Activated CD8-positive, alpha-beta T cell treated with anti-CD3 and anti-CD28 coated beads for 36 hours (primary cell): ENCODE measurements at places on chromosomes 7 and 10. TPM values are rescaled to one million over a fixed set of nuclear protein-coding genes. Genes with fewer than 3 reads are reported as not detected.

Gene NRF1
- 23.3 TPM for total RNA-seq

Gene ZNF33A
- total RNA-seq, result 27.1 TPM

Gene CTAGE6
- total RNA-seq, result 1.7 TPM

Gene SGCE
- not detected for total RNA-seq

Gene RADIL
- 0.77 TPM for total RNA-seq

Gene MAPK8
- total RNA-seq, result 41.1 TPM

Gene PNLIPRP1
- not detected for total RNA-seq

Gene SDK1
- total RNA-seq, result 0.78 TPM

Gene SORBS1
- total RNA-seq, result 0.13 TPM

Gene ADRB1
- 0.27 TPM for total RNA-seq

GRCh38 chr10:47288916-47289495 is 11.0 kb upstream of the GDF10 start:
- H3K4me3 ChIP-seq, result no peak overlapping the region
- H3K27ac ChIP-seq, result no peak overlapping the region
- peaks cover 25% of the 10 kb centered on the region for H3K4me1 ChIP-seq
- no peak for DNase-seq
- no peaks in the 10 kb centered on the region for H3K27me3 ChIP-seq

DNA sequence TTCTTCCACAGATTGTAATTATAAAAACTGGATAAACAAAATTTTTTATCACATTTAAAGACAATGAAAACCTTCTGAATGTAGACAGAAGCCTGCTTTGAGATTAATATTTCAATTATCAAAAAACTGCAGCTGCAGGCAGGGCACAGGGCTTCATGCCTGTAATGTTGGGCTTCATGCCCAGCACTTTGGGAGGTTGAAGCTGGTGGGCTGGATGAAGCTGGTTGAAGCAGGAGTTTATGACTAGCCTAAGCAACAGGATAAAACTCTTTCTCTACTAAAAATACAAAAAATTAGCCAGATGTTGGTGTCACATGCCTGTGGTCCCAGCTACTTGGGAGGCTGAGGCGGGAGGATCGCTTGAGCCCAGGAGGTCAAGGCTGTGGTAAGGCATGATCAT is 41.2 kb downstream of the PDZD8 start:
- no peaks in the 10 kb centered on the region for H3K27me3 ChIP-seq
- no peak for DNase-seq
- no peak overlapping the region for H3K27ac ChIP-seq
- H3K4me3 ChIP-seq, result no peak overlapping the region

GRCh38 chr10:9510626-9511025 is 1456.1 kb downstream of the GATA3 start:
- no peak overlapping the region for H3K27ac ChIP-seq
- H3K4me1 ChIP-seq, result no peaks in the 10 kb centered on the region
- no peak overlapping the region for H3K4me3 ChIP-seq
- no peaks in the 10 kb centered on the region for H3K27me3 ChIP-seq

- no peak overlapping the region for H3K4me3 ChIP-seq
- no peaks in the 10 kb centered on the region for H3K4me1 ChIP-seq
- H3K27me3 ChIP-seq, result no peaks in the 10 kb centered on the region
- H3K27ac ChIP-seq, result no peak overlapping the region
- no peaks in the 10 kb centered on the region for H3K36me3 ChIP-seq
- no peak for DNase-seq
Observed at GRCh38 chr7:82805527-82805960, 357.1 kb downstream of the PCLO start.

GRCh38 chr7:2617325-2617905 is 14.4 kb upstream of the TTYH3 start:
- H3K27me3 ChIP-seq, result no peaks in the 10 kb centered on the region
- no peak for DNase-seq
- no peaks in the 10 kb centered on the region for H3K36me3 ChIP-seq
- H3K27ac ChIP-seq, result no peak overlapping the region
- no peaks in the 10 kb centered on the region for H3K4me1 ChIP-seq

DNA sequence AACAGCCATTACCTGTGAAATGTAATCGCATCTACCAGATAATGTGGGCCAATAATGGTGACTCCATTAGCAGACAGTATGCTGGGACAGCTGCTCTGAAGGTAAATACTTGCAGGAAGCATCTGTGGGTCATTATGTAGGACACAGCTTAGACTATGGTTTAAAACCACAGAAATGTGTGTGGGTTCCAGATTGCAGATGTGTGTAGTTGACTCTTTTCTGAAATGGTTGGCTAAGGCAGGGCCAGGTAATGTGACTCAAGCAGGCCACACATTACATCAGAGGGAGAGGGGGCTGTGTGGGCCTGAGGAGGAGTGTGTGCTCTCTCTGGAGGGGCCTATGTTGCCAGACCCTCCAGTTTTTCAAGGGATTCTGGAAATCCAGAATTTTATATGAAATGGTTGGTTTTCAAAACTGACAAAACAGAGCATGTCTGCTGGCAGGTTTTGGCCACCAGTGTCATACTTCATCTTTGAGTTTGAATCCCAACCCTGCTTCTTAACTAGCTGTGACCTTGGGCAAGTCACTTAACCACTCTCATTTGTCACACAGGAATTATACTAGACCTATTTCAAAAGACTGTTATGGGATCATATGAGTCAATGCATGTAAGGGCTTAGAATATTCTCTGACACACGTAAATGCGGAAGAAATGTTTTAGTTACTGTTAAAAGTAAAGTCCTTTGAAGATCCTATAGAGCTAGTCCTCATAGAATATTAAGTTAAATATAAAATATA is 64.5 kb downstream of the MCMBP start:
- no peaks in the 10 kb centered on the region for H3K27me3 ChIP-seq
- no peak overlapping the region for H3K4me3 ChIP-seq
- peaks cover 13% of the 10 kb centered on the region for H3K36me3 ChIP-seq

DNA sequence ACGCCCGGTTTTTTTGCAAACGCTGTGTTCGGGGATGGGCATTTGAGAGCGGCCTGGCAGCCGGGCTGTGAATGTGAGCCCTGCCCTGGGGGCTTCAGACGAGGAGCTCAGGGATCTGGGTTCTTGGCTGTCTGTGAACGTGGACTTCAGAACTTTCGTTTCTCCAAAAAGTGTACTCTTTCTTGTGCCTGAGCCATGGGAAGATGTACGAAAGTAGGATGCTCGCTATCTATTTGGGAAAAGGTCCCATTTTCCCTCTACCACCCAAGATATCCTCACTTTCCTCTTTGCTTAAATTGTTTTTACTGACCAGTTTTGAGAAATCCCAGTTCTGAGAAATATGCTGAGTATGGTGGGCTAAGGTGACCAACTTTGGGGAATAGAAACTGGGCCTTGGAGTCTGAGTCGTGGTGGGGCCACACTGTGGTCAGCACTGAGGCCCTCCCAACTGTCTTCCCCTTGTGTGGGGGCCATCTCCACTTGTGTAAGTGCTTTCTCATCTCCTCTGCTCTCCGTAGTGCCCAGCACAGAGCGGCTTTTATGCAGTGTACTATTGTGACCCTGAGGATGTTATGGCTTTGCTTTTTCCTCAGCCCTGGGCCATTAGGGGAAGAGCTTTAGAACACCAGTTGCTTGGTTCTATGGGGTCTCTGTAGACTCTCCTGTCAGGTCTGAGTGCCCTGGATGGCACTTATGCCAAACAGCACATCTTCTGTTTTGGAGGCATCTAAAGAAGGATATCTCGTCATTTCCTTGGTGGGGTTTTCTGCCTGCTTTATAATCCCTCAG is 918 bp downstream of the DBNL start:
- no peaks in the 10 kb centered on the region for H3K27me3 ChIP-seq
- peak overlapping the region; percentile 91 for H3K27ac ChIP-seq
- peak; percentile 6 for DNase-seq
- H3K4me1 ChIP-seq, result peaks cover 54% of the 10 kb centered on the region

DNA sequence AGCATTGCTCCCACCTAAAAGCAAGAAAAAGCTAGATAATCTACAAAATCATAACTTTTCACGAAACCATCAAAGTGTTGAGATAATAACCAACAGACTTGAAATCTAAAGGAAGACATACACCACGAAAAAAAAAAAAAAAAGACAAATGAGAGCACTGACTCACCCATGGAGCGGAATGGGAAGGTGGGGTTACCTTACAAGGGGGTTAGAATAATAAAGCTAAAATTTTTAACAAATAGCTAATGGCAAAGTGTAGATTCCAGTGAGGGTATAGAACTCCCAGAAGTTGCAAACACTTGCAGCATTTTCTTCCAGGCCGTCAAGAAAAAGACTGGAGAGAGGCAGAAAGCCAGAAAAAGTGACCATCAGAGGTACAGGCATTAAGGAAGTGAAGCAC is 27.2 kb downstream of the IPMK start:
- no peaks in the 10 kb centered on the region for H3K27me3 ChIP-seq
- H3K27ac ChIP-seq, result no peak overlapping the region
- DNase-seq, result no peak
- H3K4me3 ChIP-seq, result no peak overlapping the region
- H3K4me1 ChIP-seq, result peaks cover 46% of the 10 kb centered on the region

DNA sequence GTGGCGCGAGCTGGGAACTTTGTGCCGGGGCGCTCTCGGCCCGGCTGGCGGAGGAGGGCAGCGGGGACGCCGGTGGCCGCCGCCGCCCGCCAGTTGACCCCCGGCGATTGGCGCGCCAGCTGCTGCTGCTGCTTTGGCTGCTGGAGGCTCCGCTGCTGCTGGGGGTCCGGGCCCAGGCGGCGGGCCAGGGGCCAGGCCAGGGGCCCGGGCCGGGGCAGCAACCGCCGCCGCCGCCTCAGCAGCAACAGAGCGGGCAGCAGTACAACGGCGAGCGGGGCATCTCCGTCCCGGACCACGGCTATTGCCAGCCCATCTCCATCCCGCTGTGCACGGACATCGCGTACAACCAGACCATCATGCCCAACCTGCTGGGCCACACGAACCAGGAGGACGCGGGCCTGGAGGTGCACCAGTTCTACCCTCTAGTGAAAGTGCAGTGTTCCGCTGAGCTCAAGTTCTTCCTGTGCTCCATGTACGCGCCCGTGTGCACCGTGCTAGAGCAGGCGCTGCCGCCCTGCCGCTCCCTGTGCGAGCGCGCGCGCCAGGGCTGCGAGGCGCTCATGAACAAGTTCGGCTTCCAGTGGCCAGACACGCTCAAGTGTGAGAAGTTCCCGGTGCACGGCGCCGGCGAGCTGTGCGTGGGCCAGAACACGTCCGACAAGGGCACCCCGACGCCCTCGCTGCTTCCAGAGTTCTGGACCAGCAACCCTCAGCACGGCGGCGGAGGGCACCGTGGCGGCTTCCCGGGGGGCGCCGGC is 870 bp downstream of the FZD1 start:
- no peak overlapping the region for H3K27ac ChIP-seq
- DNase-seq, result peak; percentile 14
- H3K4me1 ChIP-seq, result peaks cover 3% of the 10 kb centered on the region
- H3K36me3 ChIP-seq, result no peaks in the 10 kb centered on the region
- peak overlapping the region; percentile 71 for H3K4me3 ChIP-seq
- peaks cover 50% of the 10 kb centered on the region for H3K27me3 ChIP-seq

DNA sequence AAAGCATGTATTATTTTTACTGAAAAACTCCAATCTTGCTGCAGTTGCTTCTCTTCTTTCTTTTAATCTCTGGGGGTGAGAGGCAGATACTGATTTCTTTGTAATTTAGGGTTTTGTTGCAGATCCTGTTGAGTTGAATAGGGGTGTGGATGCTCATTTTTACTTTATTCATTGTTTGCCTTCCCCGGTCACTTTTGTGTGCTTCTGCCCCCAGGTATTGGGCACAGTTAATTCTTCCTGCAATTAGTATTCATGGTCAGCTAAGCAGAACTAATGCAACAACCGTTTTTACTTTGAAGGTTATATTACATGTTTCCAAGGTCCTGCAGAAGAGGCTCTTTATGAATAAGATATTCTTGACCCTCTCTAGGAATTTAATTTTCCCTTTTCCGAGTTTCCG is 96.4 kb downstream of the BUB3 start:
- no peak overlapping the region for H3K27ac ChIP-seq
- H3K4me3 ChIP-seq, result no peak overlapping the region
- no peaks in the 10 kb centered on the region for H3K4me1 ChIP-seq
- no peak for DNase-seq
- H3K27me3 ChIP-seq, result no peaks in the 10 kb centered on the region
- H3K36me3 ChIP-seq, result no peaks in the 10 kb centered on the region

DNA sequence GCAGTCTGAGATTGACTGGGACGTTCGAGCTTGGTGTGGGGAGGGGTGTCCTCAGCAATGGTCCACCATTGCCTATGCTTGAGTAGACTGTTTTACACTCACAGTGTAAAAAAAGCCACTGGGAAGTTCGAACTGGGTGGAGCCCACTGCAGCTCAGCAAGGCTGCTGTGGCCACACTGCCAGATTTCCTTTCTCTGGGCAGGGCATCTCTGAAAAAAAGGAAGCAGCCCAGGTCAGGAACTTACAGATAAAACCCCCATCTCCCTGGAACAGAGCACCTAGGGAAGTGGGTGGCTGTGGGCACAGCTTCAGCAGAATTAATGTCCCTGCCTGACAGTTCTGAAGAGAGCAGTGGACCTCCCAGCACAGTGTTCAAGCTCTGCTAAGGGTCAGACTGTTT is 80.3 kb downstream of the BICC1 start:
- no peak overlapping the region for H3K4me3 ChIP-seq
- H3K27ac ChIP-seq, result no peak overlapping the region
- DNase-seq, result no peak
- H3K27me3 ChIP-seq, result peaks cover 14% of the 10 kb centered on the region
- H3K4me1 ChIP-seq, result no peaks in the 10 kb centered on the region

DNA sequence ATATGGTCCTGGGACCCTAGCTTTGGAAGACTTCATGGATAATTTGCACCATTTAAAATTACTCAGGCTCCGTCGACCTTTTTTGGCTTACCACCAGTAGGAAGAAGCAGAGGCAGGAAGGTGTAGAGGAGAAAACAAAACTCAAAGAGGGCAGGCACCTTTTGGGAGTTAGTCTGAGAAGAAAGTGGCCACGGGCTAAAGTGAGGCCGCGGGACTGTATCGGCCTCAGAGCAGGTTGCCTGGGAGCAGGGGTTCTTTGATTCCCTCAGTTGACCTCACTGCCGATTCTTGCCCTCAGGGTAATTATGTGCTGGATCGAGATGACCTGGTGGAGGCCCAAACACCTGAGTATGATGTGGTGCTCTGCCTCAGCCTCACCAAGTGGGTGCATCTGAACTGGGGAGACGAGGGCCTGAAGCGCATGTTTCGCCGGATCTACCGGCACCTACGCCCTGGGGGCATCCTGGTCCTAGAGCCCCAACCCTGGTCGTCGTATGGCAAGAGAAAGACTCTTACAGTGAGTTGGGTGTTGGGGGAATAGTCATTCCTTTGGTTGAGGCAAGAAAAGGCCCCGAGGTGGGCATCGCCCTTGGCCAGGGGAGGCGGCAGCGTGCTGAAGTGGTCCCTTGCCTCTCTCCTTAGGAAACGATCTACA is 3.1 kb downstream of the MEPCE start:
- peak overlapping the region; percentile 83 for H3K4me3 ChIP-seq
- H3K27me3 ChIP-seq, result no peaks in the 10 kb centered on the region
- peak overlapping the region; percentile 97 for H3K27ac ChIP-seq
- peaks cover 39% of the 10 kb centered on the region for H3K4me1 ChIP-seq

DNA sequence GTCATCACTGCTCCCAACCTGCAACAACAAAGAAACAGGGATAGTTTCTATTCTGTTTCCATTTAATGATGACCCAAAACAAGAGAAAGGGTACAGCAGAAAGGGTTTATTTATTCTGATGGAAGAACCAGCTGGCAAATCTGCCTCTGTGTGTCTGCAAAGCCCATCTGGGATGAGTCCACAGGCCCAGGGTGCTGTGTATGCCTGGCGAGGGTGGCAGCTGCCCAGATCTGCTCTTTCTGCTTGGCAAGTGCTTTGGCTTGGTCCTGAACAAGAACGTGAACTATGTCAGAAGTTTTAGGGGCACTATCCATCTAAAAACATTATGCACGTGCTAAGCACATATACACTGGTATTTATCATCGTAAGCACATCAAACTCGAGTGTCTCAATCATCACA is 333.8 kb downstream of the CXCL12 start:
- peaks cover 12% of the 10 kb centered on the region for H3K27me3 ChIP-seq
- H3K27ac ChIP-seq, result no peak overlapping the region
- H3K36me3 ChIP-seq, result no peaks in the 10 kb centered on the region
- no peak overlapping the region for H3K4me3 ChIP-seq
- H3K4me1 ChIP-seq, result no peaks in the 10 kb centered on the region
- DNase-seq, result no peak
